ENCODE measurements at places on chromosomes 5 and 9.

DNA sequence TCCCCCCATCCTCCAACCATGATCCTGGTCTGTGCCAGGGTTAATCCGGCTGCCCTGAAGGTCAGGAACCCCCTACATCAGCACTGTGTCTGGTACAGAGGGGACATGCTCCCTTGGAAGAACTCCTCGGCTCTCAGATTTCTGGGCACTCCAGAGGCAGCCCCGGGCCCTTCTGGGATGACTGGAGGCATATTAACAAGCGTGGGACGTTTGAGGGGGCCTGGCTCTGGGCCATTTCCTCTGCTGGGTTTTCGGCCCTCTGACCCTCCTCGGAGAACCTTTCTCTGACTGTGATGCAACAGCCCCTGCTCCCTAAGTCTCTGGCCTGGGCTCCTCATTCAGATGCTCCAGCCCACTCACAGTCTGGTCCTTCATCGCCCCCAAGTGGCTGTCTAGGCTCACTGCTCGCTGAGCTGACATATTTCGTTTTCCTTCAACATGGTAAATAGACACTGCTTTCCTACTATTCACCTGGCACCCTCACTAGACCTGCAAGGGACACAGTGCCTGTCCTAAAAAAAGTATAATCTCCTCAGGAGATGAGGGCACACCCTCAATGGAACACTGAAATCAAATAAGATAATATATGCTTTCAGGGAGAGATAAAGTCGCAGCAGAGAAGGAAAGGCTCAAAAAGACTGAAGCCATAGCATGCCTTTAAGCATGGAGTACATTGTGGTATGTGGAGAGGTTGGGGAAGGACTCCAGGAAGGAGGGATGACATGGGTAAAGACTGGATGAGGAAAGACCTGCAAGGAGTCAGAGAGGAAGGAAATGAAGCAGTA is 404.7 kb upstream of the TRPC7 start:
- peak; percentile 89 for DNase-seq

DNA sequence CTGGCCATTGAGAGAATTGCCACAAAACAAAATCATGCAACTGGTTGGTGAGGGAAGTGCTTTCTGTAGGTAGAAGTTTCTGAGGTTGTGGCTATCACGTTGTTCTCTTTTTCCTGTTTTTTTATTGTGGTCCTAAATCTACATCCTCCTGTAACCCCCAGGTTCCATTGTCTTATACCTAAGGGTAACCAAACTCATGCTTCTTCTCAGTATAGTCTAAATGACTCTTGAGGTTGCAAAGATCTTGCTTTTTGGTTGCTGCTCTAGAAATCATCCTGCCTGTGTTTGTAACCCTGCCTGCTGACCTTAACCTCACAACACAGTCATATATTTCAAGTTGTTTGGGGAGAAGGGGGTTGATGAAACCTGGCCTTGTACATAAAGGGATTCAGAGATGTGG is 273.1 kb downstream of the CD180 start:
- no peak for DNase-seq

GRCh38 chr5:151295138-151295537 is 8.4 kb downstream of the SLC36A3 start:
- no peak for DNase-seq

- DNase-seq, result peak; percentile 58
These were observed 164.8 kb upstream of the VCAN start for GRCh38 chr5:83306572-83307241.

- no peak for DNase-seq
These were observed 402.5 kb downstream of the NFIB start for GRCh38 chr9:13911473-13911872.

DNA sequence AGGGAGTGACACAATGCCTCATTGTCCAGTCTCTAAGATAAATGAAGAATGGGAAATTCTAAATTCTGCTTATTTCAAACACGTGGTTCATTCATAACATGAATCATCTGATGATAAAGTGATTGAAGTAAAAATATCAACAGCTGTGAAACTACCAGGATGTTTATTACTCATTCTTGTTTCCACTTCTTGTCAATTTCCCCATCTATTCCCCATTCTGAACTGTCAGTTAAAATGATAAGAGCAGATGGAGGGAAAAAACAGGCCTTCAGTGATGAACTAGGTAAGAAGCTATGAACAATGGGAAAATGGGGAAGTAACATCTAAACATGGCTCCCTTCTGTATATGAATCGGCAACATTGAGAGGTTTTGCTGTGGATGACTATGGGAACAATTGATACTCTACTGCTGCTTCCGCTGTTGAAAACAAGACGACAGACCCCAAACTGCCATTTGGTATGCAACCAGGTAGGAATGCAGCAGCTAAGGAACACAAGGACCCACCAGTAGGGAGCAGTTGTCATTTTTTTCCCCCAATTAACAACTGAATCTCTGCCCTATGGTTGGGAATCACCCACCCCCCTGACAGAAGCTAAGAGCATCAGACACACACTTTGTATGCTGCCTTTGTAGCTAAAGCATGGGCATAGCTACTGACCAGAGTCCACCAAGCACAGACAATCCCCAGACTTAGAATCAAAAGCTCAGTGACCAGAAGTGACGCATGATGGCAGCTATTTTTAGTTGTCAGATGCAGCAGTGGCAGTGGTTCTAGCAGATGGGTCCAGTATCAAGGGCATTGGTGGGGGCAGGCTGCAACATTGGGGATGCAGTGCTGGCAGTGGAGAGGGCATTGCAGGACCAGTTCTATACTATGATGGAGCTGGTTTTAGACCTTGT is 52.9 kb upstream of the ZNF366 start:
- DNase-seq, result no peak

DNA sequence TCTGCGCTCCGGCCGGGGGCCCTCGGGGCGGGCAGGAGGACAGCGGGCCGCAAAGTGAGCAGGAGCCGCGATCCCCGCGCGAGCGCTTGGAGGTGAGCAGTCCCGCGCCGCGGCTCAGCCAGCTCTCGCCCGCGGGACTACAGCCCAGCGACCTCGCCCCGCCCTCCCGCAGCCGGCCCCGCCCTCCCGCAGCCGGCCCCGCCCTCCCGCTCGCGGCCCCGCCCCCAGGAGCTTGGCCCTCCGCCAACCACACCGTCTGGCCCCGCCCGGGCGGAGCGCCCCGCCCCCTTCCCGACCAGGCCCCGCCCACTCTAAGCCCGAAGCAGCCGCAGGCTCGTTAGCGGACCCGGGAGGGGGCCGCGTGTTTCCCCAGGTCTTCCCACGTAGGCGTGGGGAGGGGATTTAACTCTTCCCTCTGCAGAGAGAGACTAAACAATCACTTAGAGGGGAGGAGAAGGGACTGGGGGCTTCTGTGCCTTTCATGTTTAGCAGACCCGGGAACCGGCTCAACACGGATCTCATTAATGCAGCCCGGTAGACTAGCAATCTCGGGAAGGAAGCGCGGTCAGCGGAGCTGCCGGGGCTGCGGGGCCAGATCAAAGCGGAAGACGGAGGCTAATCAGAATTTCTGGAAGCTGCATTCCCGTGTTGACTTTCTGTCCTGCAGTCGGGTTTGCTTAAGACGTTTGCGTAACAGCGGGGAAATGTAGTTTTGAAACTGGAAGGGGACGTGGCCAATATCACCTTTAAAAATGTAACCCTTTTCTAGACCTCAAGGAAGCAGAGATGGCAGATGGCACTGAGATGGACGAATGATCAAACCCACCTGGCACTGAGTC is at the start of gene MYO10:
TSS of gene MYO10 (minus strand) at position 139 of the 839 bp plus-strand sequence. CDS start 480 bp downstream, outside the sequence.
- DNase-seq, result peak; percentile 96

DNA sequence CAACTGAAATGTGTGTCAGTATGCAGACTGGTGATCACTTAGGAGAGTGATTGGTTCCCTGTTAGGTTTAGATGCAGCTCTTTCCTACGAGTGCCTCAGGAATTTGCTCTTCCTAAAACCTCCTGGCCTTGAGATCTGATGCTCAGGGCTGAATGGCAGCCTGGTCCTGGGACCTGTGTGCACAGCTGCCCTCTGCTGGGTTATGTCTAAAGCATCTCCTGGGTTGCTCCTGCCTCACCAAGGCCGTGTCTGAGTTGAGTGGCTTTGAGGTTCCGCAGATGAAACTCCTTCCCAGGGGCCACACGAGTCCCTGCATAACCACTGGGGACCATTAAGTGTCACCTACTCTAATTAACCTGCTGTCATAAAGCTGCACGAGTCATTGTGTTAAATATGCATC is 59.5 kb downstream of the MVB12B start:
- peak; percentile 75 for DNase-seq

- DNase-seq, result peak; percentile 81
These were observed 88.1 kb downstream of the FGF1 start for GRCh38 chr5:142597546-142598337.

- DNase-seq, result no peak
These were observed 38.9 kb upstream of the FAM174A start for GRCh38 chr5:100496296-100496695.

DNA sequence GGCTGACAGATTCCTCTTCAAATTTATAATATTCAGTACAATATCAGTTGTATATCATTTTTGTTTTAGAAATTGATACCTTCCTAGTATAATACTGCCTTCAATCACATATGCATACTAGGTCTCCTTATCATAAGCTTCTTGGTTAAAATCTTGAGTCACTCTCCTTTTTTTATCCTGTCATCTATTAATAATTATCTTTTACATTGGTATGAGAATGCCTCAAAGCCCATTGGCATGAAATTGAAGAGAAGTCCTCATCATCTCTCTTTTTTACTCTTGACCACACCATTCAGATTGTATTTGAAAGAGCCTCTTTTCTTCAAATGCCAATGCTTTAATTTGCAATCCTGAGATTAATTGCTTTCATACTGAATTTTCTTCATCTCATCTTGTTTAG is 810.3 kb downstream of the BRINP1 start:
- no peak for DNase-seq

DNA sequence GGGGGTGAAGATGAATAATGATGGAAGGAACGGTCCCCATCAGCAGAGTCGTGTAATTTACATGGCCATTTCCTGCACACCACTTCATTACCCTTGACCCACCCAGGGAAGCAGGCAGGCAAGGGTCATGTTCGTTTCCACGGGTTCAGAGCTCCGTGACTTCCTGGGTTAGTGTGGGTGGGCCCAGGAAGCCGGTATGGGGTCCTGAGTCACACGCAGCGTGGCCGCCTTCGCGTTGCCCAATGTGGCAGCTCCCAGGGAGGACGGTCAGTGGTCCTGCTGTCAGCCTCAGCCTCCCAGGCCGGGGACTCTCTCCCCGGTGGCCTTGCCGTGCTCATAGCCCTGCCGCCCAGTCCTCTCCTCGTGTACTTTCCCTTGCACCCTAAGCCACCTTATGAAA is 5.1 kb upstream of the TERT start:
- DNase-seq, result peak; percentile 32

GRCh38 chr5:7548596-7548995 is 152.7 kb downstream of the ADCY2 start:
- DNase-seq, result no peak

- peak; percentile 48 for DNase-seq
These were observed 9.4 kb downstream of the FLT4 start for GRCh38 chr5:180639741-180640610.

GRCh38 chr5:140032296-140032695 is 10.8 kb downstream of the NRG2 start:
- no peak for DNase-seq

- no peak for DNase-seq
These were observed 187.0 kb upstream of the ADCY2 start for GRCh38 chr5:7208938-7209337.

DNA sequence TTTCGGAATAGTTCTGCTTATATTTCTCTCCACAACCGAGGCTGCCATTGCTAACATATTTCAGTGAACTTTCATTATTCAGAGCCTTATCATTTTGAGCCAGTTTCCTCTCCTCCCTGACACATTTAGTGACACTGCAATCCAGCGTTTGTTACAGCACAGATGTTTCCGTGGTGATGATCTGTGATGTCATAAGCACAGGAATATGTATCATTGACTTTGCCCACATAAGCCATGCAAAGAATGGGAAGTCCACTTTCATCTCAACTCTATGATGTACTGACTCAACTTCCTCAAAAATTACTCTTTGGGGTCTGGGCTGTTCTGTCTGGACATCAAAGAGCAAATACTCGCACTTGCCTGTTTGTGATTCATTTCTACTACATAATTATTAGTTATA is 291.8 kb downstream of the EBF1 start:
- DNase-seq, result no peak

- peak; percentile 79 for DNase-seq
These were observed 646 bp downstream of the CARNMT1 start for GRCh38 chr9:75027187-75028107.

GRCh38 chr5:112202694-112203093 is 216.4 kb downstream of the EPB41L4A start:
- DNase-seq, result no peak

- no peak for DNase-seq
These were observed 138.0 kb upstream of the KCNN2 start for GRCh38 chr5:114223866-114224265.

DNA sequence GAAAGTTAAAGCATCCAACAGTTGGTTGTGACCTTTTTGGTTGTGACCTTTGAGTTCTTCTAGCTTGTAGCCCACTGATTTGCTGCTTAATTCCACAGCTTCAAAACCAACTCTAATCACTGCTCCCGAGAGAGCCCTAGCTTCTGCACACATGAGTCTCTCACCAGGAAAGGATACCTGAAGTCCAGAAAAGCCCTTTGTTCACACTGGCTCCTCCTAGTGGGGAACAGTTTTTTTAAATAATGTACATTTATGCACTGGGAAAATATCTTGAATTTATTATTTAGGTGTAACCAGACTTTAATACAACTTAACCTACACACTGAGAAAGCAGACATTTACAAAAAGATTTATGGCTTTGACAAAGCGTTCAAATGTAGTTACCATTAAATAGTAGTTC is 120.2 kb upstream of the CCDC152 start:
- DNase-seq, result no peak

DNA sequence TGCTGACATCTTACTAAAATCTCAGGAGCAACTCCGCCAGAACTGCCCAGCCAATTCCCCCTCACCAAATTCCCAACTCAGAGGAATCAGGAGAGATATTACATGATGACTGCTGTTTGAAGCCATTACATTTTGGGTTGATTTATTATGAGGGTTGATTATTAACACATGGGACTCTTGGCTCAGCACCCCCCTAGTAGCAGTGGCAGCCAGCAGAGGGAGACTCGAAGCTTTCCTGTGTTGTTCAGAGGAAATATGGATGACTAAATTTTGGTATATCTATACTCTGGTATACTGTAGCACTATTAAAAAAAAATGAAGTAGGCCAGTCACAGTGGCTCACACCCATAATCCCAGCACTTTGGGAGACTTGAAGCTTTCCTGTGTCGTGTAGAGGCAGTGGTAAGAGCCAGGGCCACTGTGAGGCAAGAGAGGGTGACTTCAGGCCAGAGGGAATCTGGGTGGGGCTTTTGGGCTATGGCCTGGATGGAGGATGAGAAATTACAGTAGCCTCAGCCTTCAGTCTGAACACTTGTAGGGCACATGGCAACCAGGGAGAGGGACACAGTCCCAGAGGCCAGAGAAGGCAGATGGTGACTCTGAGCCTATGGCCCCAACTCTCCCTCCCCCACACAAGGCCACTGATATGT is 111.4 kb downstream of the LHX2 start:
- no peak for DNase-seq
